Stimulated activated naive B cell treated with anti-CD40 and anti-IgM and Interleukin-4, amounts not matched to agents 10 μg/mL and 1 μg/mL and 100 μg/mL, for 72 hours (primary cell): ENCODE measurements at places on chromosomes 6 and 20.
A peak's percentile ranks its signal among the peaks of the same experiment; 100 is the strongest.

GRCh38 chr20:63062188-63063140 is 55.7 kb upstream of the BHLHE23 start:
- no peak for DNase-seq

GRCh38 chr6:148924226-148925012 is 177.6 kb downstream of the UST start:
- DNase-seq = no peak

- DNase-seq = no peak
Measured at GRCh38 chr6:21914121-21914973, 320.8 kb downstream of the SOX4 start.

DNA sequence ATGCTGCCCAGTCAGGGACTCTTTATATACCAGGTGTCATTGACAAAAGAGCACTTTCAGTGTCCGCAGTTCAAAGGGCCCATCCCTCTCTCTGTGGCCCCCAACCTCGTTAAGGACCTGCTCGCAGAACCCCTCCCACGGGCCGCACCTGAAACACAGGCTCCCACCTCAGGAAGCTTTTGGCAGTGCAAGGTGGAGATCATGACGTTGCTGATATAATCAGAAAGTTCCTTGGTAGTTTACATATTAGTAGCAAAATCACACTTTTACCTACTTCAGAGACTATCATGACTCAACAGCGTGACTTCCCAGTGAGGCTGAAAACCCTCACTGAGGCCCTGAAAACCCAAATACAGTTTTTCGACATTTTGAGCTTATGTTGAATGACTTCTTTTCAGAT is 4.1 kb downstream of the TTLL2 start:
- DNase-seq = no peak

GRCh38 chr6:45548657-45549515 is 171.2 kb upstream of the SUPT3H start:
- DNase-seq = peak; percentile 68

- DNase-seq = no peak
Measured at GRCh38 chr6:162069995-162070394, 657.6 kb downstream of the PRKN start.

DNA sequence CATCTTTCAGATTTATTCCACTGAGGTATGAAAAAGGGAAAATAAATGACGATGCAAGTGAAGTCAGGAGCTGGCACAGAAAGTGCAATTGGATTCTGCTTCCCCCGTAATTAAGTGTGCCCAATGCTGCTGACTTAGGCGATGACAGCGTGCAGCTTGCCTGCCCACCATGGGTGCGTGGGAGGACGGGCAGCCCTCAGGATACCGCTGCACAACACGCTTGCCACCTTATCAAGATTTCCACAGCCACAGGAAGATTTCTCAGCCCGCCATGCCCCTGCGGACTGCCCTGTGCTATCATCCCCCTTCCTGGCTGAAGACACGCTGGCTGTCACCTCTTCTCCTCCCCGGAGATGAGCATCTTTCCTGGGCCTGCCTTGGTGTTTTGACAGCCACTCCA is 103.3 kb upstream of the BACH2 start:
- DNase-seq = no peak

DNA sequence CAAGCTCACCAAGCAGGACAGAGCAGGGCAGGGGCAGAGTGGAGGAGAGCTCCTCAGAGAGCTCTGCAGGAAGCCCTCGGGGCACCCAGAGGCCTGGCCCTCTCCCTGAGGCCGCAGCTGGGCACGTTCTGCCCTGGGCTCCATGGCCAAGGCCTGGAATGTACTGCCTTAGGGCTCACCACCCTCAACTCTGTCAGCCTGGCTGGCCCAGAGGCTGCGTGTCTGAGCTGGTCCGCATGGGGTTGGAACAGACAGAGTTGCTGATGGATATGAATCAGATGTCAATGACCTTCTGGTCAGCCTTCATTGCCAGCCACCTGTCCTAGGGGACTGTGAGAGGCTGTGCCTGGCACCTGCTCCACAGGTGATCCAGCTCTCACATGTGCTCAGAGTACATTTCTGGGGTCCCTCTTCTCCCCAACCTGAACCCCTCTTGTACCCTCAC is 33.2 kb upstream of the PCMTD2 start:
- no peak for DNase-seq

- DNase-seq = no peak
Measured at GRCh38 chr6:115058414-115059211, 715.8 kb upstream of the HS3ST5 start.

GRCh38 chr6:144534180-144534579 is 249.0 kb downstream of the UTRN start:
- DNase-seq = no peak

GRCh38 chr6:138383776-138384175 is 6.1 kb downstream of the SMIM28 start:
- DNase-seq = no peak

- DNase-seq = no peak
Measured at GRCh38 chr20:54792688-54793087, 317.3 kb downstream of the DOK5 start.

- DNase-seq = no peak
Measured at GRCh38 chr6:15406452-15406851, 160.6 kb downstream of the JARID2 start.

- DNase-seq = no peak
Measured at GRCh38 chr20:32603046-32603726, 18.1 kb upstream of the NOL4L start.

DNA sequence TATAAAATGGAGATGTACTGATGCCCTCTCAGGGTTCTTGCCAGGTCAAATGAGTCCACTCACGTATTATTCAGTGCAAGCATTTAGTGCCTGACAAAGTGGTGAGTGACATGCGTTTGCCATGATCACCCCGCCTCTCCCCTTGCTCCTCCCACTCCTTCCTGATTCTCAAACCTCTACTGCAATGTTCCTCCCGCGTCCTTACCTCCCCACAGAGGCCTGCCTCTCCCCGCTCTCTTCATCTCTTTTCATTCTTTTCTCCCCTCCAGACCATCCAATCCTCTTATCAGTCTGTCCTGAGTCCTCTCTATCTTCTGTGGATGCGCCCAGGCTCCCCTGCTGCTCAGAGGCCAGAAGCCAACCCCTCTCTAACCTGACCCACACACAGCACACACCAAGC is 40.7 kb downstream of the KCNK5 start:
- DNase-seq = no peak

DNA sequence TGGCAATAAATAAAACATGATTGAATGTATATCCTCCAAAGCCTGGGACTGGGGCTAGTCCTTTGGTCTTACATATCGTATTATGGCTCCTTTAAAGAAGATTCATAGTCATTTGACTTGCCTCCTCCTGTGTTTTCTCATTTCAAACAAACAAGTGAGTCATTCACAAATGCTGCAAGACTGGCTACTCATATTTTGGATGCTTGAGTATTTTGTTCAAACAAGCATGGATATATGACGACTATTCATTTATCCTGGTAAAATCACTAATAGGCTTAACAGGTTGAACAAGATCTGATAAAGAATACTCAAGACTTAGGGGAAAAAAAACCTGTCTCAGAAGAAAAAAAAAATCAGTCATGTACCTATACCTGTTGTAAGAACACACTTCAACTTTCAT is 111.1 kb upstream of the CCDC28A start:
- DNase-seq = no peak
